ENCODE measurements at places on chromosomes 13 and 19. TPM values are rescaled to one million over a fixed set of nuclear protein-coding genes. Genes with fewer than 3 reads are reported as not detected.

The THSD8 gene
- total RNA-seq, result not detected

The PSG7 gene
- not detected for total RNA-seq

The UNC13A gene
- total RNA-seq, result 0.44 TPM

The SIGLEC11 gene
- total RNA-seq, result not detected

The TMEM147 gene
- 104 TPM for total RNA-seq

The ZNF90 gene
- 3.7 TPM for total RNA-seq

The CKAP2 gene
- total RNA-seq, result 24.4 TPM

The SPTBN4 gene
- 7.4 TPM for total RNA-seq

The TTYH1 gene
- not detected for total RNA-seq

The LAIR1 gene
- total RNA-seq, result not detected

The LENG1 gene
- total RNA-seq, result 7.7 TPM

The C19orf85 gene
- total RNA-seq, result not detected

The DNAAF3 gene
- 0.75 TPM for total RNA-seq

The ZIC5 gene
- total RNA-seq, result not detected

The FFAR2 gene
- not detected for total RNA-seq

The MEIOSIN gene
- not detected for total RNA-seq

The B3GNT3 gene
- not detected for total RNA-seq

The ATG4D gene
- 16.7 TPM for total RNA-seq

The CRX gene
- not detected for total RNA-seq
